Stimulated activated CD8-positive, alpha-beta memory T cell treated with anti-CD3 and anti-CD28 coated beads, Interleukin-7, amount 100 ng/mL, for 1 hour (primary cell): ENCODE measurements at places on chromosomes 6 and 20.

DNA sequence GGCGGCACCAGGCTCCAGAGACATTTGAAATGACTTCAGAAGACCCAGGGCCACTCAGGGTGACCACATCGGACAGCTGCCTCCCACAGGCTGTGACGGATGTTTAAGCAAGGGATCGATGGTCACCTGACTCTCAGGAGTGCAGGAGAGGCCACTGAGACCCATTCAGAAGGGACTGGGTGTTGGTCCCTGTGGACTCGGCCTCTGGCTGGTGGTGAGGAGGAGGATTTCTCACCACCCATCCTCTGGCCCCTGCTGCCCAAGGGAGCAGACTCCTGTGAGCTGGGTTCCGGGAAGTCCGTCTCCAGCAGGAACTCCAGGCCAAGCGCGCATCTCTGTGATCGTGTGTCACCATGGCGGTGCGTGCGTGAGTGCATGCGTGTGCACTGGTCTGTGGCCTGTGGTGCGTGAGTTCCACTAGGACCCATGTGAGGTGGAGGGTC, 25.5 kb downstream of the NPEPL1 start:
- DNase-seq = no peak

DNA sequence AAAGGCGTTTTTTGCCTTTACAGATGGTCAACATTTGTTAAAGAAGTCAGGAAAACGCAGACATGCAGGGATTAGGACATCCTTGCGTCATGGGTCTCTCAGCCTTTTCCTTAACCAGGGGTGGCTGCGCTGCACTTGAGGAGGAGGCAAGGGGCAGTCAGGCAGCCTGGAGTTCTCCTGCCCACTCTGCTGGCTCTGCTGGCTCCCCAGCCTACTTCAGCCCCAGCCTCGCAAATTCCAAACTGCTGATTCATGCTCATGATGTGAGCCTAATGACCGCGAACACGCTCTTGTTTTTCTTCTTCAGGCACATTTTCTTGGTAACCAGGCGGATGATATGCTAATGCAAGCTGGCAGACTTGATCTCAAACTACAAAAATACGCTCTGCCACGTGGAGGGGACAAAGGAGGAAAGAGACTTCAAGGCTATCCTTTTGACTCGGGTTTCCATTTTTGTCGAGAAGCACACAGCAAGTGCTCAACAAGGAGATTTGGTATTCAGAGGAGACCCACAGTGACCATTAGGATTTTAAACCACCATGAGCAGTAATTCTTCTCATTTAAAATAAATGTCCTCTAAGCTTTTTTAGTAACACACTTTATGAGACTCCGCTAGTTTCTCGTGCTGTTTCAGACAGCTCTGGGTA, 290.3 kb upstream of the STXBP5 start:
- DNase-seq = no peak

DNA sequence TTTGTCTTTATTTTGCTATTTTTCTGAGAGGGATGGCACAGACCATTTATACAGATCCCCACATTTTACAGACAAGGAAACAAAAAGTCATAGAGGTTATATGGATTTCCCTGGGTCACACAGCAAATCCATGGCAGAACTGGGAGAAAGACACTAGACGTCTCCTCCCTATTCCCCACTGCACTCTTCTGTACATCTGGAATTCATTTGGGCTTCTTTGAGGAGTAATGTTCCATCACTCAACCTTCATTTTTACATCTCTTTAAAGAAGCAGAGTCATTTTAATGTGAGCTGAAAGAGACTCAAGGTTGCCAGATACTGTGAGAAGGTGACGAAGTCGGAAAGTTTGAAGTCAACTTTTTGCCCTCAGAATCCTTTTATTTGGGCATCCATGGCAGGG, 207.3 kb downstream of the OTOR start:
- no peak for DNase-seq

- DNase-seq = no peak
Measured at GRCh38 chr6:66623050-66623449, 916.0 kb upstream of the EYS start.

GRCh38 chr6:40900791-40901190, 138.2 kb downstream of the UNC5CL start:
- no peak for DNase-seq

DNA sequence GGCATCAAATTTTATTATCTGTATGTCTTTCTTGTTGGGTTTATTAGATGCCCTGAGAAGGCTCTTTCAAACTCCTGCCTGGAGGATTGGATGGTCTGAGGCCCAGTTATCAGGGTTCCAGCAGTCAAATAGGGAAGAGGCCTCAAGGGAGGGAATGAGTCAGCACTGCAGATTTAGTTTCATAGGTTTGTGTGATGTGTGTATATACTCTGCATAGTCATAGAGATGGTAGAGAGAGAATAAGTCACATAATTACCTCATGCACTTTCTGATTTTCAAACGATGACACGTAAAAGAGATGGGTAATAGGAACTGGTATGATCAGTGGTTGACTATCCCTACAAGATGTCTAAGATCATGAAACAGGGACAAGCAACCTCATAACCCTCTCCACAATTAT, 82.1 kb downstream of the ADAT2 start:
- no peak for DNase-seq

- no peak for DNase-seq
Measured at GRCh38 chr6:135358251-135358821, 139.2 kb downstream of the AHI1 start.

- no peak for DNase-seq
Measured at GRCh38 chr6:158002951-158003853, 21.5 kb downstream of the SYNJ2 start.

GRCh38 chr6:169839493-169839892, 88.1 kb downstream of the ERMARD start:
- no peak for DNase-seq

DNA sequence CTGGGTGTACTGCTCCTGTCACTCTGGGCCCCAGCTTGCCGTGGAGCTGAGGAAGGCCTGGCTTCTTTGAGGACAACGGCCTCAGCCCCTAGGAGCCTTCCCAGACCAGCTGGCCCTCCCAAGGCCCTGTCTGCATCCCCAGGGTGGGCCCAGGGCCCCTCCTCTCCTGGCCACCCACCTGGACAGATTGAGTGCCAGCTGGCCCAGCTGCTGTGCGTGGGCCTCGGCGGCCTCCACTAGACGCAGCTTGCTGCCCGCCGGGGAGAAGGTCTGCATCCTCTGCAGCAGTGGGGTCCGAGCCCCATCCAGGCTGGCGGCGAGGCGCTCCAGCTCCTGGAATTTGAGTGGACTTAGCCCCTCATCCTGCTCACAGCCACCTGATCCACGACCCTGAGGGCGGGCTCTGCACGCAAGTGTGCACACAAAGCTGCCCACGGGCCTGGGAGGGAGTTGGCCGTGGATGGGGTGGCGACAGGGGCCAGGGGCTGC, 14.4 kb downstream of the ADRM1 start:
- no peak for DNase-seq

- DNase-seq = no peak
Measured at GRCh38 chr6:125008957-125009356, 46.7 kb downstream of the RNF217 start.

DNA sequence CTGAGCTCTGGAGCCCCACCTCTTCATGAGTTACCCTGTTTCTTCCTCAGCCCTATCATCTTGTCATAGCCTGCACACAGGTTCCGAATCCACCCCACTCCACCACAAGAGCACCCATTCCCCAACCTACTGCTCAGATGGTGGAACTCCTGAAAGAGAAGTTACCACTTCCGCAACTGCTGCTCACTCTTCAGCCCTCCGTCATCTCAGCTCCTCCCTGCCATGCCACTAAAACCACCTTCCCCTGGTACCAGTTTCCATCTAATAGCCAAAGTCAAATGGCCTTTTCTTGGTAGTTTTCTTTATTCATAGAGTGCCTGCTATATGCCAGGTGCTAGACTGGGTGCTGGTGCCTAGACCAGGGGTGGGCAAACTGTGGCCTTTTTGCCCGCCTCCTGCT, 3.9 kb downstream of the RAB22A start:
- no peak for DNase-seq

DNA sequence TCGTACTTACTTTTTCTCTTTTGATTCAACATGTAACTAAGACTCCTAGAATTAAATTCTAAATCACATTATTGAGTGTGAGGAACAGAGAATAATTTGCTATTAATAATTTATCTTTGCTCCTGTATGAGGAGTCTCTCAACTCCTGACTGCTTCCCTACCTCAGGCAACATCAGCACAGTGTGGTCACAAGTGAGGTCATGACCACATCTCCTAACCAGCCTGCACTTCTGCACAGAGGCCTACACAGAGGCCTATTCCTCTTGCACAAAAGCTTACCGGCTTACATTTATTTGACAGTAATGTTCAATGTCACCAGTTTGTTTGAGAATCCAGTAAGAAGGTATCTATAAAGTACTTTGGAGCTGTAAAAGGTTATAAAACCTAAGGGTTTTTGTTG, 637.4 kb upstream of the MARCKS start:
- DNase-seq = no peak

DNA sequence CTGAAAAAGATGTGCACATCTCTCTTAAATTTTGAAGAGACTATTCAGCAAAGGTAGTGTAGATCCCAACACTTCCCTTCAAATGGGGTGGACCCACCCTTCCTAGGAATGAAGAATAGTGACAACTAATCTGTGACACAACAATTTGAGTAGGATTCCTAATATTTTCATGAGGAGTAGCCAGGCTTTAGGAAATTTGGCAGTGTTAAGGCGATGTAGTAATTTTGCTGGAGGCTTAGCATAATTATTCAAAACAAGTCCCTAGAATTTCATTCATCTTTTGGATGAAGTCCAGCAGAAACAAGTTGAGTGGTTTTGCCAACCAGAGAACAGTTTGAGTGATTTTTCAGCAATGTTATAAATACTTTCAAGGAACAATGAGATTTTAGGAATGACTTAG, 52.4 kb downstream of the ELOVL4 start:
- no peak for DNase-seq

DNA sequence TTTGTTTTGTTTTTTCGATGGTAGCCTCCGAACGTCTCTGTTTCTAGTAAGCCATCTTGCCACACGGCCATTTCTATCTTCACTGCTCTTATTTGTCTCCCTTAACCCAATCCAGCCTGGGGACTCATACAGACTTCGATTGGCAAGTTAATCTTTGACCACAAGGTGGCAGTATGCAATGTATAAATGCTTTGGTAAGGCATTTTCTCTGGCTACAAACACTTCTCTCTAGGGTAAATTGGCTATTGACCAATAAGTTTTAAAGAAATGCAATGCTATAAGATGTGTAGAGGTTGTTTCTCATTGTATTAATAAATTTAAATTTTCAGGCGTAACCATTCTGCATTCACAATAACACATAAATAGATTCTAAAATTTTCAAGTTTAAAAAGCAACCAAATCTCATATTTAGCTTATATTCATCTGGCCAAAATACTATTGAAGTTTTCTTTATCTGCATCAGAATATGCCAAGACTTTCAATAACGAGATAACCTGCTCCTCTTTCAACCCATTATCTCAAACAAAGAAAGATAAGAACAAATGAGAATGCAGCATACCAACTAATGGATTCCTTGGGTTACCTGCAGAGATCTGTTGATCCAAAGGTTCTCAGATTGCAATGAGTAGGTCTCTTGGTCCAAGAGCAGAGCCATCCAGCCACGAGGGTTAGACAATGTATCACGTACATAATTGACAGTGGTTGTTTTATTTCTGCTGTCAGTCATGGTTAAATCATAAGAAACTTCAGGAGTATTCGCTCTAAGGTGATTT, 231.9 kb downstream of the PKHD1 start:
- no peak for DNase-seq

GRCh38 chr20:10733122-10733521, 59.3 kb upstream of the JAG1 start:
- DNase-seq = no peak

GRCh38 chr6:3522561-3523260, 65.9 kb upstream of the SLC22A23 start:
- DNase-seq = no peak

- DNase-seq = no peak
Measured at GRCh38 chr20:57777911-57778310, 68.1 kb upstream of the PMEPA1 start.

DNA sequence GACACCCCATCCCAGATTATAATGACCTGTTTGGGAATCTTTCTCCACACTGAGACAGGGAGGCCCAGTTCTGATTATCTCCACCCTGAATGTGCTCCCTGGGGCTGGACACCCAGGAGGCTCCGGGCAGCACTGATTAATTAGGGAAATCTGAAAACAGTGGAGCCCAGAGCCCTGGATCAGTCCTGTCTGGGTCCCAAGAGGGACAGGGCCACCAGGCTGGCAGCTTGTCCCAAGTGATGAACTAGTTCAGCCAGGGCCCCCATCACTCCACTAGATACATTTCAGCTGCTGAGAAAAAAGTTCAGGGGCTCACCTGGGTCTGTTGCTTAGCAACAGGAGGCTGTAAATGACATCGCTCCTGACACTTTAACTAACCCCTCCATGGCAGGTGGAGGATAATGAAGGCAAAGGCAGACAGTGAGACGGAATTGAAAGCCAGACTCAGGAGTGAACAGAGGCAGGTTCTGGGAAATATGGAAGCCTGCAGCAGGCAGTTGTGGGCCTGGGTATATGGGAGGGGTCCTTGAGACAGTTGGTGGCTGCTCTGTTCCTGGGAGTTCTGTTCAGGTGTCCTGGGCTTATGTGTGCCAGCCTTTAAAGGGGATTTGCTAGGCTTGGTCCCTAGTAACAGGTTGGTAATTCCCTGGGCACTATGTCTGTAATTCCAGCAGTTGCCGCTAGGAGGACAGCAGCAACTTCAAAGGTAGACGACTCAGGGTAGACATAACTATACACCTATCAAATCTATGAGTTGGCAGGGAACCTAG, 78.3 kb upstream of the CTNNBL1 start:
- DNase-seq = peak; percentile 31

DNA sequence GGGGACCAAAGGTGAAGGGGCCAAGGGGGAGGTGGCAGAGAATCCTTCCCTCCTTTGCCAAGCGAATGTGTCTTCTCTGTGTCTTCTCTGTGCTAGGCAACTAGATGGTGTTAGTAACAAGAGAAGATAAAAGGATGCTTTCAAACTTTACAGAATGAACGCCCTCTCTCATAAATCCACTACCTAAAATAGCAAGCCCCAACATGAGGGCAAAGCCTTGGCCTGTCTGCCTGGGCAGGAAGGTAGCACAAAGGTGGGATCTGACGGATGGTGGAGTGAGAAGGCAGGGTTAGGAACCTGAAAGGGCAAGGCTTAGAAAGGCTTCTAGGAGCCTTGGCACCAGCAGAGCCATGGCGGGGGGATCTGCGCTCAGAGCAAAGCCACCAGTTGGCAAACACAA, 13.6 kb upstream of the TGM3 start:
- no peak for DNase-seq

DNA sequence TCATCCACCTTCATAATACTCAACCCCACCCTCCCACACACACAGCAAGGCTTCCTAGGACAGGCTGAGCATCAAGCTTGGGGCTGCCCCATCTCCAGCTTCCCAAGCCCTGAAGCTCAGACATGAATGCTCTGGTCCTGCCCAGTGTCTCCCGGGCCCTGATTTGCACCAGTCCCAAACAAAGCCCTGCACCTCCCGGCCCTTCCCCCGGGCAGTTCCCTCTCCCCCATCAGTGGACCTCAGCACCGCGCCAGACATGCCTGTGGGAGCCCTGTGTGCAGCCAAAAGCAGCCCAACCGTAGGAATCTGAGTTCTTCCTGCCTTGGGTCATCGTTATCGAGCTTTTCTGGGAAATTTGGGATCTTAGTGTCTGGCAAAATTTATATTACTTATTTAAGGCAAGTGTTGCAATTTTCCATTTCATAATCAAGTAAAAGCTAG, 63.5 kb downstream of the THBS2 start:
- DNase-seq = no peak
